Large intestine (tissue), 12 donors: ENCODE measurements at places on chromosomes 7 and 10. TPM values are rescaled to one million over a fixed set of nuclear protein-coding genes. Genes with fewer than 3 reads are reported as not detected.

DNA sequence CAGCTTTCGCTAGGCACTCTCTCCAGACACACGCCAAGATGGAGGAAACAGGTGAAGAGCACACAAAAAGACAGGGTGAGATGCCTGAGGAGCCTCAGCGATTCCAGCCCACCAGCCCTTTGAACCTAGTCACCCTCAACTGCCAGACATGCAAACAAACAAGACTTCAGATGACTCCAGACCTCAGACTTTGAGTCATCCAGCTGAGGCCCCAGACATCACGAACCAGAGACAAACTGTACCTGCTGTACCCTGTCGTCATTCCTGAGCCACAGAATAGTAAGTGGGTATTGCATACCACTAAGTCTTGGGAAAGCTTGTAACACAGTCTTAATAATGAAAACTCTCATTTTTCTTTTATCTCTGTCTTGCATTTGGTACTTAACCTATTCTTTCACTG lies 126.6 kb upstream of the LSM8 start:
- no peak overlapping the region for H3K4me3 ChIP-seq
- H3K27ac ChIP-seq, result no peak overlapping the region
- H3K27me3 ChIP-seq, result no peaks in the 10 kb centered on the region
- no peaks in the 10 kb centered on the region for H3K36me3 ChIP-seq
- no peaks in the 10 kb centered on the region for H3K4me1 ChIP-seq

- no peak overlapping the region for H3K27ac ChIP-seq
- H3K4me3 ChIP-seq, result no peak overlapping the region
- DNase-seq, result no peak
- H3K36me3 ChIP-seq, result no peaks in the 10 kb centered on the region
Measured at GRCh38 chr7:122269241-122269640, 35.3 kb downstream of the FEZF1 start.

PLXNA4 gene
- polyA plus RNA-seq, result 3.2 TPM

GRCh38 chr10:63157845-63158624 lies 24.9 kb downstream of the NRBF2 start:
- H3K4me1 ChIP-seq, result no peaks in the 10 kb centered on the region
- no peak overlapping the region for H3K4me3 ChIP-seq
- no peaks in the 10 kb centered on the region for H3K27me3 ChIP-seq
- H3K27ac ChIP-seq, result no peak overlapping the region
- peaks cover 16% of the 10 kb centered on the region for H3K36me3 ChIP-seq

- H3K36me3 ChIP-seq, result no peaks in the 10 kb centered on the region
- H3K4me1 ChIP-seq, result no peaks in the 10 kb centered on the region
- H3K4me3 ChIP-seq, result no peak overlapping the region
- H3K27me3 ChIP-seq, result no peaks in the 10 kb centered on the region
Measured at GRCh38 chr7:103851357-103851756, 138.1 kb downstream of the RELN start.

RBP3 gene
- 0.06 TPM for polyA plus RNA-seq
